ENCODE measurements at places on chromosomes 1 and 21.

DNA sequence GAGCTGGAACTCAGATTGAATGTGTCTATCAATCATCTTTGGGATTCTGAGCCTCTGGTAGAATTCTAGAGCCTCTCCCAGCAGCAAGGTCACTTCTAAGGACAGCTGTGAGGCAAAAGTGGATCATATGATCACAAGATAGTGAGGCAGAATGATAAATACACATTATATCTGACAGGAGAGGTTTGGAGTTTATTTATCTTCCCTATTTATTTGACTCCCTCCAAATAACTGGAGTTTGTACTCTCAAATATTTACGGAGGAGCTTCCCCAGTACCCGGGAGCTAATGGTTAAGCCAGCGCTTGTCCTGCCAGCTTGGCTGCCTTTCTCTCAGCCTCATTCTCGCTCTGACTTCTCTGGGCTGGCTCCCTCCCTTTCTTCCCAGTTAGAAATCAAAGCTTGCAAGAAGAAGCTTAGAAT lies 2.3 kb downstream of the HMGCS2 start:
- DNase-seq = no peak

- peak; percentile 21 for DNase-seq
Measured at GRCh38 chr1:59976194-59977074, 49.9 kb upstream of the CYP2J2 start.

- no peak for DNase-seq
Measured at GRCh38 chr1:20921285-20921684, 134.2 kb upstream of the HP1BP3 start.

DNA sequence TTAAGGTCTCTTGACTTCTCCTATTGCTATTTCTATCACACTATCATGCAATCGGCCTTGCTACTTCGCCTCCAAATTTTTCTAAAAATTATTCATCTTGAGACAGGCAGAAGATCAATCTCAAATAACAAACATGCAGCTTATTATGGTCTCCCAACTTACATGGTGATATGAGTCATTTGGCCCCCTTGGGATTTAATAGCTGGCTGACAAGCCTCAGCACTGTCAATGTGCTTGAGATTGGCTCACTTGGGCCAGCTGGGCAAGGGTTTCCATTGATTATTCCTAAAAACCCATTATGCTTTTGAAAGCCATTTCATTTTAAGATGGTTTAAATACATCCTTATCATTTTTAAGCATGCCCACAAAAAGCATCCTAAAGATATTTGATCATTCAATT lies 224.5 kb upstream of the NFIA start:
- no peak for DNase-seq

DNA sequence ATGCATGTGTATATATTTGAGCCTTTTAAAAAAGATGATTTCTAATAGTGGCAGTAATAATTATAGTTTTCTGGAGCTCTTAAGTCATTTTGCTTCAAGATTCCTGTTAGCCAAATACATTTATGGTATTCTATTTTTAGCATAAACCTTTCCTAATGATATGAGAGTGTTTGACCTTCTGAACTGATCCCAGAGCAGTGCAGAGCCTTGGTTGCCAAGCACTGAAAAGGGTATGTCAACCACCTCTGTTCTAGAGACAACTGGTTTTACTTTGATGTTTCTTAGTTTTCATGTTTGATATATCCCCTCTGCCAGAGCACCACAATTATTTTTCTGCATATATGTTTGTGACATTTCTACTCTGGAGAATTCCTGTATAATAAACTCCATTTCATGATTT lies 15.1 kb upstream of the KCNA3 start:
- DNase-seq = no peak

DNA sequence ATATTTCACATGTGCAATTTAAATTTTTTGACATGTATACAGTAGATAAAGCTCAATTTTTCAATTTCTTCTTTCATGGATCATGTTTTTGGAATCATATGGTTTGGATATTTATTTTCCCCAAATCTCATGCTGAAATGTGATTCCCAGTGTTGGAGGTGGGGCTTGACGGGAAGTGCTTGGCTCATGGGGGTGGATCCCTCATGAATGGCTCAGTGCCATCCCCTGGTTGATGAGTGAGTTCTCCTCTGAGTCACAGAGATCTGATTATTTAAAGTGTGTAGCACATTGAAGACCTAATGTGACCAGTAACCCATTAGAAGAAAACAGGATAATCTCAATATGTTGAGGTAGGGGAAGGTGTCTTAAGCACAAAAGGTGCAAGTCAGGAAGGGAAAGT lies 9.1 kb upstream of the IFI16 start:
- DNase-seq = no peak

DNA sequence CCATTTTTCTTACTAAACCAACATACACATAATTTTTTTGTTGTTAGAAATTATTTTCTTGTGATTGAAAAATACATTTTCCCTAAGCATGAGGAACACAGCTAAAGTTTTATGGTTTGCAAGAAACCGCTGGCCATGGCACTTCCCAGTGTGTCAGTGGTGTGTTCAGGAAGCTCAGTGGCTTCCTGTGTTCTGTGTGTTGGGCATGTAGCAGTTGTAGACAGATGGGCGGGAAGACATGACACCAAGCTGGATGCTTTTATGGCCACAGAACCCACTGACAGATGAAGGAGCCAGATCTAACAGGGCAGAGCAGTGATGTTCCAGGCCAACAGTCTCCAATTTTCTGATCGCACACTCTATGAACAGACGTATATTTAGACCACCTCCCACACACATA lies 119.8 kb downstream of the GALNT2 start:
- peak; percentile 16 for DNase-seq

GRCh38 chr1:201171063-201172036 lies 17.1 kb upstream of the TMEM9 start:
- peak; percentile 45 for DNase-seq

- no peak for DNase-seq
Measured at GRCh38 chr1:204480515-204480914, 14.1 kb downstream of the PIK3C2B start.

DNA sequence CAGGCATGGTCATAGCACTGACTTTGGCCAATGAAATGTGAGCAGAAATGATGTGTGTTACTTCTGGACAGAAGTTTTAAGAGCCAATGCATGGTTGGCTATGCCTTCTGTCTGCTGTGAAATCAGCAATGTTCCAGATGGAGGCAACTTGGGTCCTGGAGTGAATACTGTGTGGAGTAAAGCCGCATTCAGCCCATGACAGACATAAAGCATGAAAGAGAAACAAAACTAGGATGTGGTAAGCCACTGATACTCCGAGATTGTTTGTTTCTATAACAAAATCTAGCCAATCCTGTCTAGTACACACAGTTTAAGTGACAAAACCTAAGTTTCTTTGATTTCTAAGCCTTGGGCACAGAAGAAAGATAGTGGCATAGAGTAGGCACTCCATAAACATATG lies 47.1 kb upstream of the ARHGAP29 start:
- DNase-seq = no peak

GRCh38 chr1:210236386-210236839 lies 3.8 kb downstream of the SERTAD4 start:
- DNase-seq = no peak

DNA sequence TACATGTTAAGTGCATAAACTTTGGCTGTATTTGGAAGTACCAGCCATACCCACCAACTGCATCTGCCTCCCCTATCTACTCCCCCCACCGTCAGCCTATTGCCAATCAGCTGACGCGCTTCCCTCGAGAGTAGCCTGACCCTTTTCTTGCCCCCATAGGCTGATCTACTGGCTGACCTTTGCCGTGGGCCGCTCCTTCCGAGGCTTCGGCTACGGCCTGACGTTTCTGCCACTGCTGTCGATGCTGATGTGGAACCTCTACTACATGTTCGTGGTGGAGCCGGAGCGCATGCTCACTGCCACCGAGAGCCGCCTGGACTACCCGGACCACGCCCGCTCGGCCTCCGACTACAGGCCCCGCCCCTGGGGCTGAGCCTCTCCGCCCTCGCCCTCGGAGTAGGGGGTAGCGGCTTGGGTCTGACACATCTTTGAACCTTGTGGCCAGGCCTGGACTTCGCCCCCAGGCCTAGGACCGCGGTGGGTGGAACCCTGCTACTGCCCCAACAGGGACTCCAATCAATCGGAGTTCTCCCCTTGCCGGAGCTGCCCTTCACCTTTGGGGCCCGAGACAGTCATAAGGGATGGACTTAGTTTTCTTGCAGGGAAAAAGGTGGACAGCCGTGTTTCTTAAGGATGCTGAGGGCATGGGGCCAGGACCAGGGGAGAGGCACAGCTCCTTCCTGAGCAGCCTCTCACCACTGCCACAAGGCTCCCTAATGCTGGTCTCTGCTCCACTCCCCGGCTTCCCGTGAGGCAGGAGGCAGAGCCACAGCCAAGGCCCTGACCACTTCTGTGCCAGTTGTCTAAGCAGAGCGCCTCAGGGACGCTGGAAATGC lies 4.0 kb downstream of the GLMP start:
- peak; percentile 21 for DNase-seq

DNA sequence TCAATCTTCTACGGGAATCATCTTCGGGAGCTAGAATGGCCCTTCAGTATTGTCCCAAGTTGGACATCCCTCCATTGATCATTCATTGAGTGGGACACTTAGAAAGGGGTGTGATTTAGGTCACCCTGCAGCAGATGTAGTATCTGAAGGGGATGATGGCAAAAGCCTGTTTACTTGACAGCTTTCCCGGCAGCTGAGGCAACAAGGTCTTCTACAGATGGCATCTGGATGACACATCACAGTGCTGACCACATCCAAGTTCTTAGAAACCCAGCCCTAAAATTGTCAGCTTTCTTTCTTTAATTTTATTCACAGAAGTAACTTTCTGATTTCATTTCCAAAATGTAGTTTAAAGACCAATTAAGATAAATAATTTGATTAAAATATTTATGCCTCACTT lies 150.3 kb downstream of the AMY1C start:
- DNase-seq = no peak

DNA sequence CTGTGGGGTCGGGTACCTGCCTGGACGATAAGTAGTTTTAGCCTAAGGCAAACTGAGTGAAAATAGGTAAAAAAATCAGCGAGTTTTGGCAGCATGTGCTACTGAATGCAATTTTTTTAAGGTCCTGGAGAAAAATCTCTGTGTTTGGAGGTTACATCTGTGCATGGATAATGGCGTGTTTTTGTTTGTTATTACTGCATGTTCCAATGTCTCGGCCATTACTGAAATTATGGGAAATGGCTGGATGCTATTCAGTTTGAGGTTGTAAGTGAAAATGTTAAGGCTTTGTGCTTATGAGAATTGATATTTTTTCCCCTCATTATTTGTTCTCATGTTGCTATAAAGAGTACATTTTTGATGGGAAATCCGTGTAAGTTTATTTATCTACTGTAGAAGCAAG lies 441.7 kb downstream of the PRDM2 start:
- DNase-seq = no peak

GRCh38 chr1:195584870-195585624 lies 1023.2 kb downstream of the KCNT2 start:
- DNase-seq = no peak

- no peak for DNase-seq
Measured at GRCh38 chr1:8430476-8430875, 112.6 kb downstream of the SLC45A1 start.

- peak; percentile 34 for DNase-seq
Measured at GRCh38 chr1:52139817-52140540, 1.9 kb upstream of the ZFYVE9 start.

Data from CD4-positive, alpha-beta T cell treated with Interleukin-12 subunit alpha and Interleukin-12 subunit beta, for 1 hour (primary cell).